GM04503 (cell line): ENCODE measurements at places on chromosomes 1 and 21.

- DNase-seq, result no peak
These were observed 80.6 kb downstream of the TGFBR3 start for GRCh38 chr1:91805311-91805801.

- DNase-seq, result no peak
These were observed 357.9 kb upstream of the USP24 start for GRCh38 chr1:55572878-55573734.

GRCh38 chr1:26336477-26337205 lies 17.3 kb downstream of the CRYBG2 start:
- DNase-seq, result no peak

- DNase-seq, result no peak
These were observed 160.3 kb downstream of the TPR start for GRCh38 chr1:186214791-186215190.

DNA sequence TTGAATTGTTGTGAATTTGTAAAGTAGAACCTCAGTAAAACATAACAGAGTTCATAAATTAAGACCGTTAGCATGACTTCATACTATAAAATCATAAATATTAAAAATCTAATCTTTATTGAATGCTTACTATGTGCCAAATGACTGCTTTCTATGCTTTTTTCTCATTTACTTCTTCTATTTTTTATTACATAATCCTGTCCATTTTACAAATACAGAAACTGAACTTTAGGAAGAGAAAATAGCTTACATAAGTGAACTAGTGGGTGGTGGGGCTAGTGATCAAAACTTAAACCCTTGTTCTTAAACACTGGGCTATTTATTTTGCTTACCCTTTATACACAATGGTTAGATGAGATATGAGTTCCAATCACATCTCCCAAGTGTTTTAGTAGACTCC lies 122.3 kb downstream of the ZC3H11B start:
- DNase-seq, result no peak

DNA sequence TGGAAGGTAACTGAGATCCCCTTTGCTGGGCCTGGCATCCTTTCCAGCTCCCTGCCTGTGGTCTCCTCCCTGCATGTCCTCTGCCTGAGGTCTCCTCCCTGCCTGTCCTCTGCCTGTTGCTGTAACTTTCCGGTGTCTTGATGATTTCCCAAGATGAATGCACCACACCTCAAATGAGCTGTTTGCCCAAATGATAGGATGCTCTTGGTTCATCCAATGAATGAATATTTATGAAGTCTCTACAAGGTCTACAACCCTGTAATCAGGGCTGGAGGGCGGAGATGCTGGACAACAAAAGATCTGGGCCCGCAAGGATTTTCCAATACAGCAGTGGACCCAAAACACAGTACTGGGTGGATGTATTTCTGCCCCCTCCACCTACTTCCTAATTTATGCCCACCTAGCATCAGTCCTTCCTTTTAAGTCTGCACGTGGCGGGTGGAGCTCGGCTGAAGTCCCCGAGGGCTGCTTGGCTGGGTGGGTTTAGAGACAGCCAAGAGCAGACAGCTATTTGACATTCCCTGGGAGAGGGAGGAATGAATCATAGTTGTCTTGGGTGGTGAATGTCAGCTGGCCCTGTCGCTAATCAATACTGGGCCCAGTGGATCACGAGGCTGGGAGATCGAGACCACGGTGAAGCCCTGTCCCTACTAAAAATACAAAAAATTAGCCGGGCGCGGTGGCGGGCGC lies 60.3 kb upstream of the GRHL3 start:
- no peak for DNase-seq

GRCh38 chr1:47371016-47371517 lies 37.5 kb downstream of the CMPK1 start:
- no peak for DNase-seq

- DNase-seq, result no peak
These were observed 69.8 kb downstream of the TNR start for GRCh38 chr1:175673371-175674150.

DNA sequence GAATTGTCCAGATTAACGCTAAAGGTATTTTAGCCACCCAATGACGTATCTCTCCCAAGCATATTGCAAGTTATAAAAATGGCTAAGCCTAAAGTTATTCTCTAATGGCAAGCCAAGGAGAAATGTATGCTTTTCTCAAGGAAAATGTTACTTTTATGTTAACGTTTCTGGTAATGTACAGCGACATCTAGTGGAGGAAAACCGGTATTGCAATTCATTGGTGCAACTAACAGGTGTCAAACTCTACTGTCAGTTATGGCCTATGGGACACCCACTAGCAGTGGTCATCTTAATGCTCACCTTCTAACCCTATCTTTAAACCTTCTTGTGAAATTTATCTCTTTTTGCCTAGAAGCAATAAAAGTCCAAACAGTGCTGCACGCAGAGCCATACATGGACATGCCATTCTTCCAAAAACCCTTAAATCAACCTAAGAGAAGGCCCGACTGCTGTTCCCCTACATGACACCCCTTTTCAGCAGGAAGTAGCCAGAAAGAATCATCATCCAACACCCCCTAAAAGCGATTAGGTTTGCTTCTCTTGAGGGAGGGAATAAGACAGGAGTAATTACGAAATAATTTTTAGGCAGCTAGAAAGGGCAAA lies 68.7 kb upstream of the LRIF1 start:
- no peak for DNase-seq

DNA sequence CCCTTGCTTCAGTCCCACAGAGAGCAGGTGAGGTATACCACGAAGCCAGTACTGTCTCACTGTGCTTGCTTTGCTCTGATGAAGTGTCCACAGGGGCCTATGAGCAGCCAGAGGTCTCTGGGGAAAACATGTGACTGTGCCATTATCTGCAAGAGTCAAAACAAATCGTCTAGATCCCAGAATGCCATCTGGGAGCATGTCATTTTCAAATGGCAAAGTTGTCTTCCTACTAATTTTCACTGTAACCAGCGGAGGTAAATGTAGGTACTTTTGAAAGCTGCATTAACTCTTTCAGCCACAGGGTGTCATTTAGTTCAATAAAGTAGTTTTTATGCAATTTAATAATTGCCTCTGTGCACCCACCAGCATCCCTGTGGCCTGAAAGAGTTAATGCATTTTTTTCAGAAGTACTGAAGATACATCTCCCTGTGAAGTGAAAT lies 173.6 kb upstream of the SGIP1 start:
- no peak for DNase-seq

DNA sequence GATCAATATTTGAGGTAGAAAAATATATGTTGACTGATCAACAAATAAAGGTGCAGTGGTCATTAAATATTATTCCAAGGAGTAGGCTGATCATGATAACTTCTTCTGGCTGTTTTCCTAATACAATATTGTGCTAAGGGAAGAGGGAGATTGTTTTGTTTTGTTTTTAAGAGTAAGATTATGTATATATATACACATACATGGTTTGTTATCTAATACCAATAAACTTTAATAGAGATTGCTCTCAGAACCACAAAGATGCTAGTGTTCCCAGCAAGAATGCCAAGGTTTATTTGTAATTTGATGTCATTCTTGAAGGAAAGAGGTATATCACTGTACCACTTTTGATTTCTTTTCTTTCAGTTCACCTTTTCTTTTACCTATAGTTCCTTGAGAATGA lies 10.1 kb downstream of the CLCA2 start:
- DNase-seq, result no peak

- DNase-seq, result no peak
These were observed 105.1 kb downstream of the BEND5 start for GRCh38 chr1:48671578-48671977.

DNA sequence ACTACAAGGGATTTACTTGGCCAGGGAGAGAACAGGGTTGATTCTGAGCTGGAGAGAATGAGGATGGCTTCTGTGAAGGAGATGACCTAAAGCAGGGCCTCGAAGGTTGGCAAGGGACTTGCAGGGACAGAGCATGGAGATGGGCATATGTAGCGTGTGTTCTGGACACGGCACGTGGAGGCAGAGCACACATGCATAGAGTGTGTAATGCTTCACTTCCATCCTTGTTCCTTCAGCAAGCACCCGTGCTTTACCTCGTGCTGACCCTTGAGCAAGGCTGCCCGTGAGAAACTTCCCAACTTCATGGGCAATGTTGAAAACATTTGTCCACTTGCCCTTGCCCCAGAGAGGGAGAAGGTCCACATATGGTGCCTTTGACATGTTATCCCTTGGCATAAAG lies 33.1 kb downstream of the NFIA start:
- DNase-seq, result no peak

GRCh38 chr1:221856228-221857093 lies 114.6 kb upstream of the DUSP10 start:
- DNase-seq, result no peak

- DNase-seq, result no peak
These were observed 353.0 kb downstream of the TGFB2 start for GRCh38 chr1:218698141-218698540.

DNA sequence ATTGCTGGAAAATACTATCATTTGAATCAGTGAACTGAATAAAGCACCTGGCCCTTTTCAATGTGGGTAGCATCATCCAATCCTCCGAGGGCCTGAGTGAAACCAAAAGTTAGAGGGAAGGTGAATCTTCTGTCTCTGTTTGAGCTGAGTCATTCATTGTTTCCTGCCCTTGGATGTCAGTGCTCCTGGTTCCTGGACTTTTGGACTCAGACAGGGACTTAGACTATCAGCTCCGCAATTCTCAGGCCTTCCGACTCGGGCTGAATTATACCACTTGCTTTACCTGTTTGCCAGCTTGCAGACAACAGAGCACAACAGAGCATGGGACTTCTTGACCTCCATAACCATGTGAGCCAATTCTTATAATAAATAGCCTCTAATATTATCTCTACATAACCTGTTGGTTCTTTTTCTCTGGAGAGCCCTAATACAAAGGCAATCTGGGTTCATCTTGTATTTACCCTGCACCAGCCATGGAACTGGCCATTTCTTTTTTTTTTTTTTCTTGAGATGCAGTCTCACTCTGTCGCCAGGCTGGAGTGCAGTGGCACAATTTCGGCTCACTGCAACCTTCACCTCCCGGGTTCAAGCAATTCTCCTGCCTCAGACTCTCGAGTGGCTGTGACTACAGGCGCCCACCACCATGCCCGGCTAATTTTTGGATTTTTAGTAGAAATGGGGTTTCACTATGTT lies 19.2 kb upstream of the VASH2 start:
- DNase-seq, result no peak

DNA sequence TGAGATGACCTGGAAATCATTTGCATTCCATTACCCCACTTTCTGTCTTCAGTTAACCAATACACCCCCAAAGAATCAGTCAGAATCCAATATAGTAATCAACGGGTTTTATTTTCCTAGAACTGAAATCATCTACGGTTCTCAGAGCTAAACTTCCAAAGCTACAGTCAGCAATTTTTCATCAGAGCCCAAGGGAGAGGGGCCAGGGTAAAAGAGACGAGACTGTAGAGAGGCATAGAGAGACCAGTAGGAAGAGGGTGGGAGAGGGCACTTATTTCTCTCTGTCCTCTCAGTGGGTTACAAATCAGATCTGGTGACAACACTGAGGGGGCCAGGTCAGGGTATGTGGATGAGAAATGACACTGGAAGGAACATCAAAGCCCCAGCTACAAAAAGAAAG lies 1.1 kb upstream of the MRPL24 start:
- no peak for DNase-seq

DNA sequence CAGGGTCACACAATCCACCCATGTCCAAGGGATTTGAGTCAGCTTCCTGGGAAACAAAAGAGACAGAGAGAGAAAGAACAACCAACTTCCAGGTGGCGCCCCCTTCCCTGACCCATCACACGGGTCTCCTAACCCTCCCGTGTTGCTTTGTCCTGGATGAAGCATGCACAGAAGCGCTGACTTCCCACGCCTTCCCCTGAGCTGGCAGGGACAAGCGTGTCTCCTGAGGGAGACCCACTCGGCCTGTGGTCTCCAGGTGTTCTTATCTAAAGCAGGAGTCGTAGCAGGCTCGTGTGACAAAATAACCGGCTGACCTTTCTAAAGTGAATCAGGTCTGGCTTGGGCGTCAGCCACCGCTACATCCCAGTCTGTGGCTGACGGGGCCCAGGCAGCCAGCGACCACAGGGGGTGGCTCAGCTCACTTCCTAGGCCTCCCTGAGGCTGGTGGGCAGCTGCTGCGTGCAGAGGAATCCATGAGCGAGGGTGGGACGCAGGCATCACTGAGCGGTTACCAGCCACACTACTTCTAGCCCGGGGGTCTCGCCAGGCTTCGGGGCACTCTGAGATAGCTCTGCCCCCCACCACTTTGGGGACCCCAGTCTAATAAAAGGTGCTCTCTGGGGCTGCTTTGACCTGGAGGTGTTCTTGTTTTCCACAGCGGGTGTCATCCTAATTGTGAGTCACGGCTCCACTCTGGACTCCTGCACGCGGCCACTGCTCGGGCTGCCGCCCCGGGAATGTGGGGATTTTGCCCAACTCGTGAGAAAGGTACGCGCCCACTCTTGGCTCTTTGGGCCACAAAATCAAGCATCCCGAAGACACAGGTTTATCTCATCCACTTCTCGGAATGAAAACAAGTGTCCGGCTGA lies 40.4 kb downstream of the UBASH3A start:
- no peak for DNase-seq

GRCh38 chr1:153192697-153193096 lies 10.5 kb upstream of the LELP1 start:
- no peak for DNase-seq

GRCh38 chr1:245953876-245954660 lies 553.0 kb downstream of the SMYD3 start:
- DNase-seq, result no peak

GRCh38 chr1:6955357-6956094 lies 170.3 kb downstream of the CAMTA1 start:
- no peak for DNase-seq

GRCh38 chr1:99639945-99640344 lies 6.0 kb upstream of the PALMD start:
- DNase-seq, result no peak

DNA sequence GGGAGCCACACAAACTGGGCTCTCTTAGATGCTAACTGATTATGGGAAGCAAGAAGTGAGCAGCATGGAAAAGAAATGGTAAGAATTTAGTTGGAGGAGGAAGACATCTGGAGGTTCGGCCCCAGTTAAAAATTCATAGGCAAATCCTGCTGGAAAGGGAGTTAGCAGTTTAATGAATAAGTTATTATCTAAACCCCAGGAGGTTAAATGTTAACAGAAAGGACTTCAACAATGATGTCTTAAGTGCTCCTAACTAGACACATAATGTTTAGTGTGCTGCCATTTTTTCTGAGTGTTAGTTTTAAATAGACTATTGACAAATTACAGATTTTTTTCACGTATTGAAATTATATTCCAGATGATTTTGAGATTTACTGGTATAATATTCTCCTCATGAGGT lies 1265.3 kb upstream of the ADGRL2 start:
- DNase-seq, result no peak

DNA sequence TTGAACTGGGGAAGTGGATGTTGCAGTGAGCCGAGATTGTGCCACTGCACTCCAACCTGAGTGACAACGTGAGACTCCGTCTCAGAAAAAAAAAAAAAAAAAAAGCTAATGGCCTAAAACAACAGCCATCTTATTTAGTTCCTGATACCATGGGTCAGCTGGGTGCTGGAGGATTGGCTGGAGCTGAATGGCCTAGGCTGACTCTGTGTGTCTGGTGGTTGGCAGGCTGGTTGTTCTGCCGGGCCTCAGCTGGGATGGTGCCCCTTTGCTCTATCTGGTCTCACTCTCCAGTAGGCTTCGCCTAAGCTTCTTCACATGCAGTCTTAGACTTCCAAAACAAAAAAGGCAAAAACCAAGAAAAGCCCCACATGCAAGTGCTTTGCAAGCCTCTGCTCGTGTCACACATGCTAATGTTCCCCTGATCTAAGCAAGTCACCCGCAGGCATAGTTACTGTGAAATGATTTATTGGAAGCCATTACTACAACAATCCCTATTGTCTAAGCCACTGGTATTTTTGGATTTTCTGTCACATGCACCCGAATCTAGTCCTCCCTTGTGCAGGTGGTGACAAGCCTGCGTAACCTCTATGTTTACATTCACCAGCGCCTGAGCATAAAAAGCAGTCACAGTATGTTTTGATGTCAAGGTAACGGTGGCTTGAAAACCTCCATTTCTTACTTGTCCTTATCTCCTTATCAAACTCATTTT lies 39.6 kb upstream of the KANK4 start:
- DNase-seq, result no peak
